ENCODE measurements at places on chromosomes 13 and 19.

DNA sequence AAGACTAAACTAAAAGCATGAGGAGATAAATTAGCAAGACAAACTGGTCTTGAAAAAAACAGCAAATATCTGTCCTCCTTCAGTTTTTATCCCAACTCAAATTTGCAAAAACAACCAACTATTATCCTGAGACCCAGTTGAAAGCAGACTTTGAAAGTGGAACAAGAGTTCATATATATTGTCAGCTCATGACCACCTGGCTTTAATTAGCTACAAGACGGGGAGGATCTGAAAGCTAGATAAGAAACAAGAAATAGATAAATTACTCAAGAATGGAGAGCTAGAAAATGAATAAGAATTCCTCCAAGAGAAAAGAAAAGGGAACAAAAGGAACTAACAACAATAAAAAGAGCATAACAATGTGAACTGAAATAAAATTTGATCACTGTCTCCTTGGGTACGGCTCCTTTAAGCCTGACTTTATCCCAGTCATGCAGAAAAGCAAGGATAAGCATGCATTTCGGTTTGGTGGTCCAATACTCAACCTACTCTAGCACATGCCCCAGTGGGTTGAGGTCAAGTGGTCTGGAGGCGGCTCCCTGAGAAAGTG, 246.9 kb downstream of the DCLK1 start:
- no peak for DNase-seq

GRCh38 chr19:14659874-14660489, 14.7 kb downstream of the ADGRE3 start:
- DNase-seq: no peak

DNA sequence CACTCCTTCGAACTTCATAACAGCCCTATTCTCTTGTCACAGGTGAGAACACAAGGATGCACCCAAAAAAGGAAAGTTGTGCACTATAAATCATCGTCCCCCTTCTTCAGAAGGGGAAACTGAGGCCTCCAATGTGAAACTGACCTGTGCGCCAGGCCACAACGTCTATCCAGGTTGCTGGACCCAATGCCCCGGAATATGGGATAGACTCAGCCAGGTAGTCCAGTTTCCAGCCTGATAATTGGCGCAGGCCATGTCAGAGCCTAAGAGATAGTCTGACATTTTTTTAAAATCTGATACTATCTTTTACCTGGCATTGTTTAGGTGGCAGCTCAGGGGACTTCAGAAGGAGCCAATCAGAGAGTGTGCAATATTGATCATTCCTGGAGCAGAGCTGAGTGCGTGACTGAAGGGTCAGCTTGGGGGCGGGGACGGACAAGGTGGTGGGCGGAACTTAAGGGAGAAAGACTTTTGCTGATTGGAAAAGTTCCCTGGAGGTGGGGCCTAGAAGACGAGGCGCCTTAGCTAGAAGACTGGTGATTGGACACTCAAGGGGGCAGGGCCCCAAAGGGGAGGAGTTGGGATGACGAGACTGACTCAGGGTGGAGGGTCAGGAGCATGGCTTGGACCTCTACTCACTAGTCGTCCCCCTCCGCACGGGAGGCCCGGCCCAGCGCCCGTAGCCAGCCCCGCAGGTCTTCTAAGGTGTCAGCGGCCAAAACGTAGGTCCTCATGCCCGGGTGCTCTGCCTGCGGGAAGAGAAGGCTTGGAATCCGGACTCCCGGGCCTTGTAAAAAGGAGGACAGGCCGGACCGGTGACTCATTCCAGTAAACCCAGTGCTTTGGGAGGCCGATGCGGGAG, 8.5 kb downstream of the PLEKHA4 start:
- DNase-seq: no peak

DNA sequence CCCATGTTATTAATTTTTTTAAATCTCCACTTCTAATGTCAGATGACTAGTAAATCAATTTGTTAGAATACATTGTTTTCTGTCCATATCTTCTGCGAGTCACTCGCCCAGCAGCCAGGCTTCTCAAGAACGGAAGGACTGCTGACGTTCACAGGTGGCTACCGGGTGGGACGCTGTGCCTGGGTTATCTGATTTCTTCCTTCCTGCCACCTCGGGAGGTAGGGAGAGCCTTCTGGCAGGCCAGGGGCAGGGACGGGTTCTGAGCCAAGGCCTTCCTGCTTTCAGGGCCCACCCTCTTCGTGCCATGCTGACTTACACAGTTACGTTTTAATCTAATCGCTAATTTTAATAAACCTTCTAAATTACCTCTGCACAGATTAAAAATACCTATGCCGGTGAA, 7.9 kb upstream of the C1QTNF9 start:
- no peak for DNase-seq

- no peak for DNase-seq
Observed at GRCh38 chr19:53909471-53910169, 542 bp downstream of the CACNG7 start.

DNA sequence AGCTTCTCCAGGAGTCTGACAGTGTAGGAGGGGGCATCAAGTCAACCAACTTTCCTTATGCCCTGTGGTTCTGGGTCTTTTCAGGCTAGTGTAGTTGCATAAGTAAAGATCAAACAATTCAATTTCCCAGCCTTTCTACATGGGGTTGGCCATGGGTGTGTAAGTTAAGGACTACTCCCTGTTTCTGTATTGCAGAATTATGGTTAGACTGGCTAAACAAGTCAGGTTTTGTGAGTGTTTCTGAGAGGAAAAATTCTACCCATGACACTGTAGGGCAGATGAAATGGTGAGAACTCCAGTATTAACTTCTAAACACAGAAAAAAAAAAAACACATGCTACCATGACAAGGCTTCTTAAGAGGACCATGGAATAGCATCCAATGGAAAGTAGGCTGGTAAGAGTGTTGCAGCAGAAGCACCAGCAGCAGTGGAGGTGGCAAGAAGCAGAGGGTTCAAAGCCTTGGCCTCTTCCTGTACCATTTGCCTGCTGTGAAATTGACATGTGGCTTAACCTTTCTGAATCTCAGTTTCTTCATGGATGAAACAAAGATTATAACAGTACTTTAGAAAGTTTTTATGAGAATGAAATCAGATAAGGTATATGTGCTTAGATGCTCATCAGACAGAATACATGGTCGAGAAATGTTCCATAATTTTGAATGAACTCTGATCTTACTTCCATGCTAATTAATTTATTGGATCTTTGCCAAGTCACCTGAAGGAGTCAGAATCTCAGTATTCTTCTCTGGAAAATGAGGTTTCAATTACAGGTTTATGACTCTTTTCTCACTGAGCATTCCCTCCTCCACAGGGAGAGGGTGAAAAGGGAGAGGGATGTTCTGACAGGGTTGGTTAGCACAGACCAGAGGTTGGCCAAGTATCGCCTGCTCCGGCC, 11.4 kb upstream of the SCEL start:
- no peak for DNase-seq

DNA sequence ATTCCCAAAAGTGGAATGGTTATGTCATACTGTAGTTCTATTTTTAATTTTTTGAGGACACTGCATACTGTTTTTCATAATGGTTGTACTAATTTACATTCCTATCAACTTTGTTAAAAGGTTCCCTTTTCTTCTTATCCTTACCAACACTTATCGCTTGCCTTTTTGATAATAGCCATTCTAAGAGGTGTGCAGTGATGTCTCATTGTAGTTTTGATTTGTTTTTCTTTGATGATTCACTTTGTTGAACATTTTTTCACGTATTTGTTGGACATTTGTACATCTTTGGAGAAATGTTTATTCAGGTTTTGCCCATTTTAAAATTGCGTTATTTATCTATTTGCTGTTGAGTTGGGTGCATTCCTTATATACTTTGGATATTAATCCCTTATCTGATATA, 188.8 kb upstream of the SPRY2 start:
- DNase-seq: peak; percentile 79

- DNase-seq: no peak
Observed at GRCh38 chr19:55646889-55647731, 902 bp upstream of the CCDC106 start.

GRCh38 chr13:94859278-94859691, 146.9 kb upstream of the SOX21 start:
- DNase-seq: peak; percentile 85

DNA sequence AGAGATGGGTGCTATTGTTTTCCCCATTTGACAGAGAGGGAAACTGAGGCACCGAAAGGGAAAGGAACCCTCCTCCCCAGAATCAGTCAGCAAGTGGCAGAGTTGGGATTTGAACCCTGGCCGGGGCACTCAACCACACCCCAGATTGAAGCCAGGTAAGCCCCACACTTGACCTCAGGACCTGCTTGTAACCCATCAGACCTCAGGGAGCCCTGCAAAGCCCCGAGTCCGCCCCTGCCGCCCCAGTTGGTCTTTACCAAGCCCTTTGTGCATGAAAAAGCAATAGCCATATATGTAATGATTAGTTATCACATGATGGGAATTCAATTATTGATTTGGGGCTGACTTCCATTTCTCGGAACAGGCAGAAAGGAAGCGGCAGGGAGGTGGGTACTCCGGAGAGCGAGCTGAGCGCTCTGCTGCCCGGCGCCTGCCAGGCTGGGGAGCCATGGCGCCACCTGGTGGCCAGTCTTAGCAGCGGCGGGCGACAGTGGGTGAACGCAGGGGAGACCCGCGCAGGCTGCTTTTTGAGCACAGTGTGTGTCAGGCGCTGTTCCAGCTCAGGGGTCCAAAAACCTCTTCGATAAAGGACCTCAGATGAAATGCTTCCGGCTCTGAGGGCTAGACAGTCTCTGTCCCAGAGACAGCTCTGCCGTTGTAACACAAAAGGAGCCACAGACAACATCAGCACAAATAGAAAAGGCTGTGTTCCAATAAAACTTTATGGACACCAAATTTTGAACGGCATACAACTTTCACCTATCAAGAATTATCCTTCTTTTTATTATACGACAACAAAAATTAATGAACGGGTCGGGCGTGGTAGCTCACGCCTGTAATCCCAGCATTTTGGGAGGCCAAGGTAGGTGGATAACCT, 82.9 kb upstream of the CACNA1A start:
- peak; percentile 60 for DNase-seq

GRCh38 chr19:7845390-7846154, 15.6 kb downstream of the EVI5L start:
- no peak for DNase-seq

GRCh38 chr19:16342002-16342715, 17.5 kb downstream of the KLF2 start:
- peak; percentile 51 for DNase-seq

- no peak for DNase-seq
Observed at GRCh38 chr13:24687611-24688010, 7.4 kb downstream of the ATP12A start.

GRCh38 chr13:29572575-29572974, 22.9 kb downstream of the SLC7A1 start:
- no peak for DNase-seq
